IPS DF 6.9 (cell line): ENCODE measurements at places on chromosomes 7 and 10.

DNA sequence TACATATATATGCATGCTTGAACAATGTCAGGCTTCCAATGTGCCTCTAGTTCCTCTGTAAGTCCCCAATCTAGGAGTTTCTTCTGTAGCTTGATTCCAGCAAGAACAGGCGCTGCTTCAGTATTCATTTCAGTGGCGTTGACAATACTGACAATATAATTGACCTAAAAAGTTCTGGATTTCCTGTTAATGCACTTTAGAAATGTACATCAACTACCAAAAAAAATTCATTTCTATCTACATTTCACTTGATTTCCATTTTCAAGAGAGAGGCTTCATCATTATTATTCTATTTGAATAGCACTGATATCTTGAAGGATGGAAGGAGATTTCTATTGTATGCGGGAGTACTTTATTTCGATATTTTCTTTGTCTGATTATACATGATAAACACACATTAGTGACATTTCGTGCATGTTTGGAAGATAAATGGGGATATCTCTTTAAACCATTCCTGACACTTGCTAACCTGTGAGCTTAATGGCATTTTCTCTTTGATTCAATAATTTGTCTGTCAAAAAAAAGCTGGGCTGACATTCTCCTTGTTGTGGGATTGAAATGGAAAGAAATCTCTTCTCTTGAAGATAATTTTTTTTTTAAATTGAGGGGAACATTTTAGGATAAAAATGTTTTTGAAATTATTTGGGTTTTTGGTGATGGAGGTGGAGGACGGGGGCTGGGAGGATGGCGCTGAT is 568.2 kb downstream of the LRMDA start:
- no peak for DNase-seq

GRCh38 chr10:7547829-7548228 is 118.9 kb downstream of the ITIH5 start:
- DNase-seq = no peak

DNA sequence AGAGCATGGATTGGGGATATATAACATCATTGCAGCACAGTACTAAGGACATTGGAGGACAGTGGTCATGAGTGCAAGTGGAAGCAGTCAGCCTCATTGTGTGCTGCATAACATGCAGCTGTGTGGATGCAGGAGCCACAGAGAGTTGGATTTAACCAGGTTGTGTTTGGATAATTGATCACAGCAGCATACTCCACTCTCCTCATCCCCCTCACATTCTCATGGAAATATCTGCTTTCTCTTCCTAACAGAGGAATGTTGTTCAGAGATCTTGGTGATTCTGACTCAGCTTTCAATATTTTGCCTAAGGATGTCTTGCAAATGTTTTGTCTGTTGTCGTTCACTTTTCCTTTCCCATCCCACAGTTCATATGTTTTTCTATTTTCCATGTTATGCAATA is 31.8 kb upstream of the LSM8 start:
- DNase-seq = no peak

DNA sequence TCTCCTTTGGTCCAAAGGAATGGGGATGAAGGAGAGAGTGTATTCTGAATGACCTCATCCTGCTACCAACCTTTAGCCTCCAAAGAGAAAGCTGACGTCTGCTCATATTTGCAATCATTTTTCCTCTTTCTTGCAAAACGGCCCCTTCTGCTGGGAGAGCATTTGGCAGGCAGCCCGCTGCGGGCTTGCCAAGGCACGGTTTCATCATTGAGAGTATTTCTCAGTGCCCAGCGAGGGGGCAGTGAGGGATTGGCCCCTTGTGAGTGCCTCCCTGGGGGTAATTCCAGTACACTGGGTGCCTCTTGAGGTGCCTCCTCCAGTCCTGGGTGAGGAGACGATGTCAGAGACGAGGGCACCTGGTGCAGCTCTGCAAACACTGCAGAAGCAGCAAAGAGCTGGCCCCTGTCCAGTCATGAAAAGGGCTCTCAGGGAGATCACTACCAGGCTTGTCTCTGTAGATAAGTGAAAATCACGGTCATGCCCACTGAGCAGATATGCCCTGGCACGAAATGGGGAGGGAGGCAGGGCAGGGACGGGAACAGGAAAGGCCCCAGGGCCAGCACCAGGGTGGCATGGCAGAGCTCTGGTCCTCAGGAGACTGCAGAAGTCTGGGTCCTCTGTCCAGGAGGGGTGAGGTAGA is 48.7 kb upstream of the SHH start:
- DNase-seq = no peak

- DNase-seq = no peak
Observed at GRCh38 chr7:121076350-121077164, 88.0 kb downstream of the CPED1 start.

GRCh38 chr10:92727550-92727949 is 37.8 kb downstream of the HHEX start:
- no peak for DNase-seq

- no peak for DNase-seq
Observed at GRCh38 chr7:12728192-12728538, 40.7 kb downstream of the ARL4A start.

GRCh38 chr7:70810558-70811139 is 321.3 kb upstream of the GALNT17 start:
- no peak for DNase-seq

GRCh38 chr10:121113385-121113696 is 262.2 kb downstream of the WDR11 start:
- DNase-seq = no peak

- no peak for DNase-seq
Observed at GRCh38 chr7:7897949-7898515, 70.6 kb upstream of the GLCCI1 start.

GRCh38 chr10:3750006-3750816 is 34.8 kb downstream of the KLF6 start:
- DNase-seq = no peak

DNA sequence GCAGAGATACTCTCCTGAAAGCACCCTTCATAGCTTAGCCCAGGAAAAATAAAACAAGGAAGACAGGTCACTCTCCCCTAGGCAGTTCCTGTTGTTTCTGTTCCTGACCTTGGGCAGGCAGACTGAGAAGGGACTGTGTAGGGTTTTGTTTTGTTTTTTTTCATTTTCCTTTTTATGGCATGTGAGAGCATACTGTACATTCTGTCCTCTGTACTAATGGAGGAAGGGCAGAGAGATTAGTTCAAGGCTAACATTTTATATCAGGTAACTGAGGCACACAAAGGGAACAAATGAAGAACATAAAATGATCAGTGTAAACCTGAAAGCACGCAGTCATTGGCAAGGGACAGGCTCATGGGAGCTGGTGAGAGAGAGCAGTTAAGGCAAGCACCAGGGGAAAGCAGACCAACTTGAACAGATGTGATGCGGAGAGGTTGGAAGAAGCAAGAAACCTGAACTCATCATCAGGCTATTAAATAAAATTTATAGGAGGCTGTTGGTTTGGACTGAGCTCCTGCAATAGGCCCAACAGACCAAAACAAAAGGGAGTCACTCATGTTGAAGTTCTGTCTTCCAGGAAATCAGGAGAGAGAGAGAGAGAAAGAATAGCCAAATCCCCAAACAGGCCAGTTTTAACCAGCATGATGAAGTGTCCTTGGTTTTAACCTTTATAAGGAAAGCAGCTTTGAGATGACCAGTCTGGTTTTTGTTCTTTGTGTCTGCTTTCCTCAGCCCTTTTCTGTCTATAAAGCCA is 34.1 kb upstream of the PDCD4 start:
- DNase-seq = no peak

DNA sequence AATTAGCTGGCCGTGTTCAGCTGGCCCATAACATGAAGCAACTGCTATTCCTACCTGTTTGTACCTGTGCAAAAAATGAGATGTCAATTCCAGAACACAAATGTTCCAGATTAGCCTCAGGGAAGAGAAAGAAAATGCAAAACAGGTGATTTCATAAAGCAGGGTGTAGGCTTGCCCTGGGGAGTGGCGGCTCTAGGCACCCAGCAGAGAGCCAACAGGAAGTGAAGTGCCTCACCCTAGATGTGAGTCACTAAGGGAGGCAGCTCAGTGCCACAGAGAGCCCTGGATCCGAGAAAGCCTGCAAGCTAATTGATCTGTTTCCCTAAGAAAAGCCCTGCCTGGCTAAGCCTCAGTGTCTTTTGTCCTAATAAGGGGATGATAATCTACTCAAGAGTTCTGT is 240.0 kb downstream of the ARHGAP21 start:
- no peak for DNase-seq

GRCh38 chr10:110492069-110492822 is 5.5 kb upstream of the DUSP5 start:
- no peak for DNase-seq

DNA sequence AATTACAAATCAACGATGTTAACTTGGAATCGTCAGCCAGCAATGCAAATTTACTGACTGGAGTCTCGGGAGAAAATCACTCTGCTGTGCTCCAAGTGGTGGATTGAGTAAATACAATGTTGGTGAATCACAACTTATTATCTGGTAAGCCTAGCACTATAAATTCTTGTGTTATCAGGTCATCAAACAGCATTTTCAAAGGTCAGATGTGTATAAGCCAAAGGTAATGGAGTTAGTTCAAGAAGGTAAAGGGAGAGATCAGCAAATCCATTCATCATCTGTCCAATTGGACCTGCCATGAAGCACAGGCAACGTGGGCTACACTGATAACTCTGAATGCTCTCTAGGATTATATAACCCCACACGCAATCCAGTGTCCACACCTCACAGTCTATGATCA is 13.9 kb downstream of the CUBN start:
- no peak for DNase-seq

DNA sequence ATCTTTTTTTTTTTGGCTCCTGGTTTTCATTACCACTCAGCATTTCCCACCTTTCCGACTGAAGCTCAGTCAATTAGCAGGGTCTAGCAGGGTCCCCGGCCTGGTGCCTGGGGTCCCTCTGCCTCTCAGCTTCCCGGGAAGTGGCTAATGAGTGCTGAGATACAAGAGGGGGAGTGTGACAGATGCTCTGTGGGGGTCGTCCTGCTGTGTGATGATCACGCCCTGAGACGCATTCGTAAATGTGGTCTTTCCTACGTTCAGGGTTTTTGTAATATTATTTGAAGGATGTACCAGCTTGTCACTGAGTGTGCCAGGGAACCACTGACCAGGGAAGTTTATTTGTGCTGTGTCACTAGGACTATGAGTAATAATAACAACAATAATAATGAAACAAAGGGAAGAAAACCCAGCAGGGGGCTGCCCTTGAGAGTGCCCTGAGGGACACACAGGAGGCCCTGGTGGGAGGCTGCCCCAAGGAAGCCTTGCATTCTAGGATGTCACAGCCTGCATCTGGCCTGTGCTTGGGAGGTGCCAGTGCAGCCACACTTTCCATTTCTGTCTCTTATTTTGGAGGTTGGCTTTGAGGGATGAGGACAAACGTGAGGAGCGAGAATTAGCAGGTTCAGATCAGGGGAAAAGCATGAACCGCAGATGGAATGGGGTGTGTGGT is 337.8 kb downstream of the ADARB2 start:
- no peak for DNase-seq

DNA sequence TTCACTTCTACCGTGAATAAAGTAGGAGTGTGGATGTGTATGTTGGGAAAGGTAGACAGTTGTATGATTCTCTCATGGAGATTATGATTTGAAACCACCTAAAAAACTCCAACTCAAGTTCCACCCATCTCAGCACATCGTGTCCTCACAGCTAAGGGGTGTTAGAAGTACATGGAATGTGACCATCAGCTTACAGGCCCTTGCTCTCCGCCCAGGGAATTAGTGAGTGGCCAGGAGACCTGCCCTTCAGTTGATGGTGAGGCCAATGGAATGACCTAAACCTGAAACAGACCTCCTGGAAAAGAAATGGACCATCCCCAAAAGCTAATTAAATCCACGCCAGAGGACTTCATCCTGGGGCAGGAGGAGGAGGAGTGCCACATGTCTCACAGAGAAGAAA is 2.1 kb upstream of the WNT2 start:
- no peak for DNase-seq

DNA sequence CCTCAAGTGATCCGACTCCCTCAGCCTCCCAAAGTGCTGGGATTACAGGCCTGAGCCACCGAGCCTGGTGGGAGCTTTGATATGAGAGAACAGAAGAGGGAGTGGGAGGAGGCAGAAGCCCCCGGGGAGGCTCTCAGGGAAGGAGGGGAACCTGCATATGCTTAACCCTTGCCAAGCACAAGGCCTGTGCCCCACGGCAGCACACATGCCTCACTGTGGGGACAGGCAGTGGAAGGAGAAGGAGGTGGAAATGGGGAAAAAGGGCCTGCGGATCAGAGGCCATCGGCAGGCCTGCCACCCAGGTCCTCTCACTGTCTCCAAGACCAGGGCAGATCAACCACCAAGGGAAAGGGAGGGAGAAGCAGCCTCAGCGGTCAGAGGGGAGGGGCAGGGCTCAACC is 7.2 kb upstream of the GRID1 start:
- no peak for DNase-seq
